ENCODE measurements at places on chromosomes 5 and 9.

DNA sequence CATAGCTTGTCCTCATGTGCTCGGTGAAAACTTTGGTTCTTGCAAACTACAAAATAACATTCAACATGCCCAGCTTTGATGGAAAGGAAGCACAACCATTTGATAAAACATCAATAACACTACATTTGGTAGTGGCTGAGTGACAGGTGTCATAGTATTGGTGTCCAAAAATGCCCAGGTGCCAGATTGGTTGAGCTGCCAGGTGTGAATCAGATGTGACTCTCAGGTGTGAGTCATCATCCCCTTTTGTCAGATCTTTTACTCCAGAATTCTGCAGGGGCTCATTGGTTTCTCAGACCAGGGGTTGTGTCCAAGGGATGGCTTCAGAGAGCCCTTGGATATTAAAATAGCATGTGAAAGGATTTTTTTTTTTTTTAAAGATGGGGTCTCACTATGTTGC, 22.5 kb upstream of the POMT1 start:
- DNase-seq = no peak
- 0 out of 2 replicates have a peak, but pooled peaks cover 5% of the 10 kb centered on the region for H3K36me3 ChIP-seq
- no peaks in the 10 kb centered on the region for H3K4me1 ChIP-seq
- H3K27ac ChIP-seq = no peak overlapping the region

GRCh38 chr5:176528761-176529115, 8.5 kb downstream of the RNF44 start:
- no peaks in the 10 kb centered on the region for H3K36me3 ChIP-seq
- H3K4me3 ChIP-seq = no peak overlapping the region
- no peak for DNase-seq
- peaks cover 6% of the 10 kb centered on the region for H3K4me1 ChIP-seq
- no peak overlapping the region for H3K27ac ChIP-seq

- H3K27ac ChIP-seq = no peak overlapping the region
- H3K27me3 ChIP-seq = peaks cover 2% of the 10 kb centered on the region
- DNase-seq = no peak
- no peak overlapping the region for H3K4me3 ChIP-seq
- H3K36me3 ChIP-seq = no peaks in the 10 kb centered on the region
Measured at GRCh38 chr9:38713426-38713825, 6.5 kb downstream of the FAM240B start.

GRCh38 chr9:114090798-114091197, 8.3 kb downstream of the KIF12 start:
- H3K27me3 ChIP-seq = peaks cover 25% of the 10 kb centered on the region
- no peak overlapping the region for H3K27ac ChIP-seq
- no peak overlapping the region for H3K4me3 ChIP-seq
- DNase-seq = no peak
- no peaks in the 10 kb centered on the region for H3K36me3 ChIP-seq
- H3K4me1 ChIP-seq = peaks cover 5% of the 10 kb centered on the region

- no peaks in the 10 kb centered on the region for H3K27me3 ChIP-seq
- DNase-seq = no peak
- H3K4me1 ChIP-seq = no peaks in the 10 kb centered on the region
- H3K27ac ChIP-seq = no peak overlapping the region
- no peaks in the 10 kb centered on the region for H3K36me3 ChIP-seq
- H3K4me3 ChIP-seq = no peak overlapping the region
Measured at GRCh38 chr5:168914491-168914890, 335.3 kb upstream of the PANK3 start.

DNA sequence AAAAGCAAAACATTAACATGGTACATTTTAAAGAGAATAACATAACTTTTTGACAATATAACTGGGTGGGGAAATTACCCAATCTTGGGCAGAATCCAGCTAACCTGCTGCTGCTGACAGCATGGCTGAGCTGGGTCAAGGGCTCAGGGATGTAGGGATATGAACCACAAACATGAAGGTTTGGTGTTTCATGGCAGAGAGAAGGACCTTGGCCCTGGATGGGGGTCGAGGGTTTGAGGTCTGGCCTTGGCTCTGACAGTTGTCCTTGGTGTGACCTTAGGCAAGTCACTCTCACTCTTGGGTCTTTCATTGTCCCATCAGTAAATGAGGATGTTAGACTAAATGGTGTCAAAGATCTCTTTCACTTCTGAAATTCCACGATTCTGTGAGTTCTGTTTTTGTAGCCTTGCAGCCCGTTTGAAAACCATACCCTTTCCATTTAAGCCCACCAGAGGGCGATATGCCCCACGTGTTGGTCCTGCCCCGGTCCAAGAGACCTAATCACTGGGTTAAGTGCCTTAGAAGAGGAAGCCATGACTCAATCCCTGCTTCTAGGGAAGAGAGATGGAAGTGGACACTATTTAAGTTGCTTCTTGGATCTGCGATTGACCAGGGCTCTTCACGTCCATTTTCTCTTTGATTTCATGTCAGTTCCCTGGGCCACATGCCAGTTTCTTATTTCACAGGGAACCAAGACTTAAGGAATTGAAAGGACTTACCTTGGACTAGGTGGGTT, 56.8 kb upstream of the TEX48 start:
- no peaks in the 10 kb centered on the region for H3K36me3 ChIP-seq
- H3K27me3 ChIP-seq = peaks cover 3% of the 10 kb centered on the region
- H3K4me1 ChIP-seq = peaks cover 33% of the 10 kb centered on the region
- no peak overlapping the region for H3K4me3 ChIP-seq
- DNase-seq = peak; percentile 84
- no peak overlapping the region for H3K27ac ChIP-seq

DNA sequence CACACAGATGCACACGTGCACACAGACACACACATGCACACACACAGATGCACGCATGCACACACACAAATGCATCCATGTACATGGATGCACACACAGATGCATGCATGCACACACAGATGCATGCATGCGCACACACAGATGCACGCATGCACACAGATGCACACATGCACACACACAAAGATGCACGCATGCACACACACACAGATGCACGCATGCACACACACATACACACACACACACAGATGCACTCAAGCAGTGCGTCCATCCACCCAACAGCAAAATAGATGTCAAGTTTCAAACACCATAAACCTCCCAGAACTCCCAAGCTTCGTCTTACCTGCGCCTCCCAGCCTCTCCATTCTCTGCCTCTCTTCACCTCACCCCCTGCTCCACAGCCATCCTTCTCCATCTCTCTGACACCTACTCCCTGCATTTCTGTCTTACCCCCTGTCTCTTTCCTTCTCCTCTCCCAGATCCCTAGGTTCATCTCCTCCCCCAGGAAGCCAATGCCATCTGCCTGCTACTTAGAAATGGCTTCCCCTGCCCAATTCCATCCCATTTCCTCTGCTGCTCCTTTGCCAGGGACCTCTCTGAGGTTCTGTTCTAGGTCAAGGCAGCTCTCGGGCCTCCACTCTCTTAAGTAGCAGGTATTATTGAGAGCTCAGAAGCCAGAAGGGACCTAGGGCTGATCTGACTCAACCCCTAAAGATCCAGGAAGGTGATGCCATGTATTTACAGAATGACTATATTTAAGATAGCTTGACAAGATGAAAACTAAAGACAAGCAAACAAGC, 297.2 kb downstream of the MED10 start:
- no peak overlapping the region for H3K4me3 ChIP-seq
- peaks cover 1% of the 10 kb centered on the region for H3K27me3 ChIP-seq
- no peaks in the 10 kb centered on the region for H3K4me1 ChIP-seq
- H3K27ac ChIP-seq = no peak overlapping the region

- H3K27me3 ChIP-seq = peaks cover 12% of the 10 kb centered on the region
- H3K36me3 ChIP-seq = no peaks in the 10 kb centered on the region
- no peak for DNase-seq
- no peak overlapping the region for H3K4me3 ChIP-seq
Measured at GRCh38 chr5:151215546-151215880, 8.4 kb downstream of the CCDC69 start.

DNA sequence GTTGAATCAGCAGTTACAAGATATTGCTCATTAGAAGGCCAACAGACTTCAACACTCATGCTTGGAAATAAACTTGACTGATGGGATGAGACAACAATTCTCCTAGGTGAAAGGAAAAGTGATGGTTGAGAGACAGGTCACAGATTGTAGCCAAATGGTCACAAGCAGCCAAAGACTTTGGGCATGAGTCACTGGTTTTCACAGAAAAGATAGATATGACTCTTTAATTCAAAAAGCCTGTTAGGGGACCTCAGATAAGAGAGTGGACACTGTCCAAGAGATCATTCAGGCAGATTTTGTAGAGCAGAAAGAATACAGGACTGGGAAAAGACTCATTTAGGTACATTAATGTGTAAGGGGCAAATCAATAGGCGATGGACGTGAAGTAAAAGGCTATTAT, 982.5 kb downstream of the MAT2B start:
- H3K27ac ChIP-seq = no peak overlapping the region
- H3K27me3 ChIP-seq = no peaks in the 10 kb centered on the region
- no peaks in the 10 kb centered on the region for H3K36me3 ChIP-seq
- no peak for DNase-seq

DNA sequence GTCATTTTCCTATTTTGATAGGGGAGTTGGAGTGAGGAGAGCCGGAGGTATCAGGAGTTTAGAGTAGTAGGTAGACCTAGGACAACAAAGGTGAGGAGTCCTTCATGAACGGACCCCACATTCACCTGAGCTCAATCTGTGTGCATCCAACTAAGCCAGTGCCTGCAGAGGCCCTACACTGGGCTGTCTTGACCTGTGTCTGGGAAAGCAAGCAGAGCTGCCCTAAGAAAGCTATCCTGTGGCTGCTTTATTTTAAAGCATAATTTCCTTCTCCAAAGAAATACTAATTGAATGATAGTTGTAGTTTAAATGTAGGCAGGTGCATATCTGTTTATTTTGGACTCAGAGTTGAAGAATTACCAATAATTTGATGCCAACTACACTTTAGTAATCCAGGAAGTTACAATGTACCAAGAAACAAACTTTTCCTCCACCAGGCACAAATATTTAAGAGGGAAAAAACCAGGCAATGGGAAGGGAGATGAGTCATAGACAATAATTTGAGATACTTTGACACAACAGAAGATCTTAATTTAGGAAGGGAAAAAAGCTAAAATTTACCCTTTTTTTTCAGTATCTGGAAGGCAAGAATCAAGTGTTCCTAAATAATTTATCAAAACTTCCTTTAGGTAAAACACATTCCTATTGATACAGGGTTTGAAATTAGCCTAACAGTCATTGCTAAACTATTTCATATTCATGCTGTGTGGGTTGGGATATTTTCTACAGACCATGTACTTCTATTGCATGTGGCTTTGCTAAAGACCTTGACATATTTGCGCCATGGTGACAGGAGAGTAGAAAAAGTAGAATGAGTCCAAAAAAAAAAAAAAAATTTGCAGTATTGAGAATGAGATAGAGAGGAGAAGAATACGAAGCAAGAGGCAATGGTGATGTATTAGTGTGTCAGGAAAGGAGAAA, 376.6 kb upstream of the TUSC1 start:
- peaks cover 39% of the 10 kb centered on the region for H3K4me1 ChIP-seq
- DNase-seq = no peak
- H3K36me3 ChIP-seq = no peaks in the 10 kb centered on the region
- no peaks in the 10 kb centered on the region for H3K27me3 ChIP-seq
- no peak overlapping the region for H3K4me3 ChIP-seq

- peaks cover 65% of the 10 kb centered on the region for H3K4me1 ChIP-seq
- H3K27ac ChIP-seq = peak overlapping the region; percentile 39
- peaks cover 1% of the 10 kb centered on the region for H3K27me3 ChIP-seq
- peak overlapping the region; percentile 22 for H3K4me3 ChIP-seq
- peak; percentile 39 for DNase-seq
- peaks cover 5% of the 10 kb centered on the region for H3K36me3 ChIP-seq
Measured at GRCh38 chr9:108469654-108470053, 386.1 kb downstream of the ACTL7B start.

DNA sequence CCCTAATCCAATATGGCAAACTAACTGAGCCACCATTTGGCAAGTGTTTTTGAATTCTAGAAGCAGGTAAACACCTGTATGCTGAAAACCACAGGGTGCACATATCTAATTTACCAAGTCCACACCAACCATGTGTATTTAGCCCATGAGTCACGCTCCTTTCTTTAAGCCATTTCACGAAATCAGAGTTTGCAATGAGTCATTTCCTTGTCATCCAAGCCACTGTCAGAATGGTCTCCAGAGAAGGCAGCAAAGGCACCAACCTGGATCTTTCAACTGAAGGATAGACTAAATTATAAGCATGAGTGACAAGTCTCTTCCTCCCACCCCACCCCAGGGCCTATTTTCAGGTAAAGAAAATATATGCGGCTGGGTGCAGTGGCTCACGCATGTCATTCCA, 110.0 kb downstream of the PAX5 start:
- H3K27me3 ChIP-seq = peaks cover 13% of the 10 kb centered on the region
- peak overlapping the region; percentile 43 for H3K27ac ChIP-seq
- no peak overlapping the region for H3K4me3 ChIP-seq

- no peak for DNase-seq
- H3K27ac ChIP-seq = no peak overlapping the region
- no peaks in the 10 kb centered on the region for H3K4me1 ChIP-seq
- no peak overlapping the region for H3K4me3 ChIP-seq
- H3K27me3 ChIP-seq = peaks cover 6% of the 10 kb centered on the region
- no peaks in the 10 kb centered on the region for H3K36me3 ChIP-seq
Measured at GRCh38 chr5:160521392-160521663, 99.7 kb downstream of the PTTG1 start.

DNA sequence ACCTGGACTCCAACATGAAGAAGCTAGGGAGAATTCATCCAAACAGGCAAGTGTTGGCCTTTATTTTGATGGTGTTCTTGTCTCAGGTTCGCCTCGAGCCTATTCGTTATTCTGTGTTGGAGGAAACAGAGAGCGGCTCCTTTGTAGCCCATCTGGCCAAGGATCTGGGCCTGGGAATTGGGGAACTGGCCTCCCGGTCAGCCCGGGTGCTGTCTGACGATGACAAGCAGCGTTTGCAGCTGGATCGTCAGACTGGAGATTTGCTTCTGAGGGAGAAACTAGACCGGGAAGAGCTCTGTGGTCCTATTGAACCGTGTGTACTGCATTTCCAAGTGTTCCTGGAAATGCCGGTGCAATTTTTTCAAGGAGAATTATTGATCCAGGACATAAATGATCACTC, 367 bp downstream of the PCDHB4 start:
- H3K36me3 ChIP-seq = peaks cover 7% of the 10 kb centered on the region
- no peaks in the 10 kb centered on the region for H3K27me3 ChIP-seq
- peak overlapping the region; percentile 41 for H3K4me3 ChIP-seq
- DNase-seq = no peak

GRCh38 chr9:92682269-92682668, 12.3 kb upstream of the IPPK start:
- H3K36me3 ChIP-seq = no peaks in the 10 kb centered on the region
- H3K27ac ChIP-seq = no peak overlapping the region
- H3K4me1 ChIP-seq = peaks cover 6% of the 10 kb centered on the region
- H3K27me3 ChIP-seq = no peaks in the 10 kb centered on the region

DNA sequence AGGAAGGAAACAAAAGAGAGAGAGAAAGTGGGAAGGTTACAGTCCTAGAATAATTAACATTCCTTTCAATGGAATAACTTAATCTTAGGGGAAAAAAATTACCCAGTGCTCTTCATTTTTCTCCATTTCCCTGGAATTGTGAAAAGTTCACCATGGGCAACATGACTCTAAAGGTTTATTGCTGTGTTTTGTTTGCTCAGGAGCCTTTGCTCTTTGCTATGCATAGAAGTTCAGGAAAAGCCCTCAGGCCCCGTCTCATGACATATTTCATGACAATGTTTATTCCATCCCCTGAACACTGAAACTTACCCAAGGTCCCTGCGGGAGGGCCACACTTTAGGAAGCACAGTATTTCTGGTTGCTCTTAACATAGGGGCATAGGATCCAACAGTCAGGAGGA, 9.8 kb upstream of the CTSL start:
- H3K27me3 ChIP-seq = peaks cover 3% of the 10 kb centered on the region
- H3K4me3 ChIP-seq = no peak overlapping the region
- H3K27ac ChIP-seq = peak overlapping the region; percentile 2
- H3K36me3 ChIP-seq = no peaks in the 10 kb centered on the region
- peaks cover 52% of the 10 kb centered on the region for H3K4me1 ChIP-seq

GRCh38 chr5:177099422-177100093, 12.8 kb downstream of the FGFR4 start:
- H3K4me3 ChIP-seq = no peak overlapping the region
- H3K4me1 ChIP-seq = peaks cover 18% of the 10 kb centered on the region
- peaks cover 5% of the 10 kb centered on the region for H3K27me3 ChIP-seq
- no peak overlapping the region for H3K27ac ChIP-seq

Data from HFFc6 (cell line).